GOT3 (cell line): ENCODE measurements at places on chromosomes 12 and 14.

GRCh38 chr14:96797582-96798349, 584 bp downstream of the VRK1 start:
- DNase-seq, result no peak

DNA sequence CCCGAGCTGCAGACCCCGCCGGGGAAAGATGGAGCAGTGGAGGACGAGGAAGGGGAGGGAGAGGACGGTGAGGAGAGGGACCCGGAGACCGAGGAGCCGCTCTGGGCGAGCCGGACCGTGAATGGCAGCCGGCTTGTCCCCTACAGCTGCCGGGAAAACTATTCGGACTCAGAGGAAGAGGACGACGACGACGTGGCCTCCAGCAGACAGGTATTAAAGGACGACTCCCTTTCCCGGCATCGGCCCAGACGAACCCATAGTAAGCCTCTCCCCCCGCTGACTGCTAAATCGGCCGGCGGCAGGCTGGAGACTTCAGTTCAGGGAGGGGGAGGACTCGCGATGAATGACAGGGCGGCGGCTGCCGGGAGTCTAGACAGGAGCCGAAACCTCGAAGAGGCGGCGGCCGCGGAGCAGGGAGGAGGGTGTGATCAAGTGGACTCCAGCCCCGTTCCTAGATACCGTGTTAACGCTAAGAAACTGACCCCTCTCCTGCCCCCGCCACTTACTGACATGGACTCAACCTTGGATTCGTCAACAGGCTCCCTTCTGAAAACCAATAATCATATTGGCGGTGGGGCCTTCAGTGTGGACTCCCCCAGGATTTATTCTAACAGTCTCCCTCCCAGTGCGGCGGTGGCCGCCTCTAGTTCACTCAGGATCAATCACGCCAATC, 962 bp downstream of the LEMD3 start:
- DNase-seq, result peak; percentile 99

DNA sequence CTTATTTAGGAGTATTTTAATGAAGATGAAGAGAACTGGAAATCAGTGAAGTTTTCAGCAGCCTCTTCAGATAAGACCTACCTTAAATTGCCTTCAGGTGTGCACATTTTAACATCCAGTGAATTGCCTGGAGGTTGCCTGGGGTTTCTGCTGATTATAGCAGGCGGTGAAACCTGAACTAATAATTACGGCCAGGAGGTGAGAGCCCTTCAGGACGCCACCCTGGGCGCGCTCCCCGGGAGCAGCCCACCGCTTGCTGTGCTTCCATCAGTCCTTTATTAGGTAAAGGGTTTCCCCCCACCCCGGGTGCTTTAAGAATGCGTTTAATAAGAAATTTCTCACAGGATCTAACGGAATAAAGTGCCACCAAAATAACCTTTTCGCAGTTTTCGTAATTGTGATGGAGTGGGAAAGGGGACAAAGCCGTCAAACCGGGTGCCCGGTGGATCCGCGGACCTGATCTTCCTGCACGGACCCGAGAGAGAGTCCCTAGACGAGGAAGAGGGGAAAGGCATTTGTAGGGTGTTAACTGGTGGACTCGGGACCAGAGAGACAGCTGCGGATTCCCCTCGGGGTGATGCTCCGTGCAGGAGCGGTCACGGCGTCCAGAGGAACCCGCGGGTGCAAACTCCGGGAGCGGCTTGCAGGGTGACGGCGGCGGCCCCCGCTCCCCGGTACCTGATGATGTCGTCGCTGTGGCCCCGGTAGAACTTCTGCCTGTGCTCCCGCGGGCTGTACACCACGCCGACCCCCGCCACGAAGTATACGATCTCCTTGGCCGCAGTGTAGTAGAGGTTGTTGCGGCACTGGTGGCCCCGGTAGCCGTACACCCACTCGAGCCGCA, 902 bp downstream of the EML5 start:
- DNase-seq, result no peak

GRCh38 chr12:121717041-121717699, 4.6 kb downstream of the TMEM120B start:
- no peak for DNase-seq

GRCh38 chr14:85057221-85057620, 472.7 kb upstream of the FLRT2 start:
- DNase-seq, result no peak

DNA sequence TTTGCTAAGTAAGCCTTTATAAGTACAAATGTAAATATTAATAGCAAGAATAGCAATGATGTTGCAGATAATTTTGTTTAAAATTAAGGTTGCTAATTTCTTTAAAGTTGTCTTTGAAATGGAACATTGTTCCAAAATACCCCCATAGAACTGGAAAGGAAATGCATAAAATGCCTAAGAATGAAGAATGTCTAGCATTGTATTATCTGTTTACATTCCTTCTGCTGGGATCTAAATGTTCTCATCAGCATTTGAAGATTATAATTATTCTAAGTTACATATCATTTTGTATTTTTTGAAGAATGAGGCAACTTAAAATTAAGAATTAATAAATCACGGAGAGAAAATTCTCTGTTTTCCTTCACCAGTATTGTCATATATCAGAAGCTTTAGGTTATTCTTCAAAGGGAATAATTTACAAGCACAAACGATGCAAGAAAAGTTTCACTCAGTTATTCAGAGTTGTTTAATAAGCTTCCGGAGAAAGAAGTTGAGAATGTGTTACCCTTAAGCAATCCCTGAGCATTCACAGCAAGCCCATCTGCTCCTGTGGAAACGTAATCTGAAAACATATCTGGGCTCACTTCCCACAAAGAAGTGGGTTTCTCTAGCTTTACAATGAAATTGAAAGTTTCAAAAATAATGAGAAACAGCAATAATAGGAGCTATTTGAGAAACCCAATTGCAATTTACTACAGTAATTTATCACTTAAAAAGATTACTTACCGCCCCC, 21.3 kb downstream of the SLC6A15 start:
- no peak for DNase-seq

DNA sequence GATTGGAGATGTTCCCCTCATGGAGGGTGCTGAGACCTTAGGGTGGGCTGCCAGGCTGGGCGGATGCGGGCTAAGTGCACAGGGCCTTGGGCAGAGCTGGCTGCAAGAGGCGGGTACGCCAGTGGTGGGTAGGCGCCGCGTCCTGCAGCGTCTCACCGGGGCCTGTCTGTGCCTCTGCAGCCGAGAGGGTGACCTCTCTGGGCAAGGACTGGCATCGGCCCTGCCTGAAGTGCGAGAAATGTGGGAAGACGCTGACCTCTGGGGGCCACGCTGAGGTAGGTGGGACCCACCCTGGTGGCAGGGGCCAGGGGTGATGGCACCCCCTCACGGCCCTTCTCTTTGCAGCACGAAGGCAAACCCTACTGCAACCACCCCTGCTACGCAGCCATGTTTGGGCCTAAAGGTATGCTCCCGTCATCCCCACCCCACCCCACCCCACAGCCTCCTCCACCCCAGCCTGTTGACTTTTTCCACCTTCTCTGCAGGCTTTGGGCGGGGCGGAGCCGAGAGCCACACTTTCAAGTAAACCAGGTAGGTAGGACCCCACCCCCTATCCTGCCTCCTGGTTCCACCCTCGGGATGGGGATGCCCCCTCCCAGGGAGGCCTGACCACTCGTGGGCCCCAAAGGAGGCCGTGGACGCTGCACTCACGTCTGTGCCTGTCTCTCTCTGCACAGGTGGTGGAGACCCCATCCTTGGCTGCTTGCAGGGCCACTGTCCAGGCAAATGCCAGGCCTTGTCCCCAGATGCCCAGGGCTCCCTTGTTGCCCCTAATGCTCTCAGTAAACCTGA, 1.5 kb downstream of the CRIP1 start:
- DNase-seq, result no peak

DNA sequence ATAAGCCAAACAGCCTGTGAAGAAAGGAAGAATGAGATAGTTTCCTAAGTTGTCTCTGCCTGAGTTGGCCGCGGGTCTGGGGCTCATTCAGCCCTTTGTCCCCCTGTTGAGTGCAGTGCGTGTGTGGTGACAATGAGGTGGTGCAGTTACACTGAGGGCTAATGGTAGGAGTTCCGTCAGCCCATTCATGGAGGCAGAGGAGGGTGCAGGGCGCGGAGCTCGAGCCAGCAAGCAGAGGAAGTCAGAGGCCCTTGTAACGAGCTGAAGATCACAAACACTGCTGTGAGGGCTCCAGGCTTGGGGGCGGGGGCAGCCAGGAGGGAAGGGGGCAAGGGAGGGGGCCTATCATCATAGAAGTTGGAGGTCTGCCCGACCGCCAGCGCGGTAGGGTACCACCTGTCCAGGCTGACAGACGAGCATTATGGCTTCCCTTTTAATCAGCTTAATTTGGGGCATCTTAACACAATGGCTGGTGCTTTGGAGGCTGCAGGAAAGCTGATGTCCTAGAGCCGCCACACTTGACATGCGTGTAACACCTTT, 20.5 kb downstream of the CCND2 start:
- no peak for DNase-seq

DNA sequence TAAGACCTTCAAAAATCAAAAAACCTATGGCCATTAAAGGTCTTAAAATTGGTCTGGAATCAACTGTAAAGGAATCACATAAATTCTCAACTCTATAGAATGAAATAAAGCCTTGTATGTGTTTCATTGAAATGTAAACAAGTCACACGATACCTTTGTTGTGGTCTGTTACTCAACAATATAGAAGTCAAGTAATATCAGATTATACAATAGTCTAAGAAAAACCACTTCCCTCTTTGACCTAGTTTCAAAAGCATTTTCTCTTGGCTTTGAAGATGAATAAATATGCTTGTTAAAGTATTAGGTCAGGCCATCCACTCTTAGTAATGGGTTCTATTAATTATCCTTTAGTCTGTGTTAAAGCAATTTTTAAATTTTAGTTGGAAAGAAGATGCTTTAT, 79.8 kb upstream of the DIO2 start:
- no peak for DNase-seq

DNA sequence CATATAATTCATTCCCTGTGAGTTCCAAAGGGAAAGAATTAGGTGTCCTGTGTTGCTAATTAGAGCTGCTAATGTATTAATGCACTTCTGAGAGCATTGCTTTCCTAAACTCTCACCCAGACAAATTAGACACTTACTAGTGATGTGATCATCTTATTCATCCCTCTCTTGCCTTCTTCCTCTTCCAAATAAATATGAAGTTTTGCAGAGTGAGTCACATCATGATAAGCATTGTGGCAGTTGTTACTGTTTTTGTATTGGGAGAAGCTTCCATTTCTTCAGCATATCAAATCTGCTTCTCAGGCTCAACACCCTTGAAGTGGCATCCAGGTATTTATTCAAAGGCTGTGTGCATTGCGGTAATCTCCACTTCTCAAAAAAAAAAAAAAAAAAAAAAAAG, 37.3 kb upstream of the E2F7 start:
- DNase-seq, result no peak

DNA sequence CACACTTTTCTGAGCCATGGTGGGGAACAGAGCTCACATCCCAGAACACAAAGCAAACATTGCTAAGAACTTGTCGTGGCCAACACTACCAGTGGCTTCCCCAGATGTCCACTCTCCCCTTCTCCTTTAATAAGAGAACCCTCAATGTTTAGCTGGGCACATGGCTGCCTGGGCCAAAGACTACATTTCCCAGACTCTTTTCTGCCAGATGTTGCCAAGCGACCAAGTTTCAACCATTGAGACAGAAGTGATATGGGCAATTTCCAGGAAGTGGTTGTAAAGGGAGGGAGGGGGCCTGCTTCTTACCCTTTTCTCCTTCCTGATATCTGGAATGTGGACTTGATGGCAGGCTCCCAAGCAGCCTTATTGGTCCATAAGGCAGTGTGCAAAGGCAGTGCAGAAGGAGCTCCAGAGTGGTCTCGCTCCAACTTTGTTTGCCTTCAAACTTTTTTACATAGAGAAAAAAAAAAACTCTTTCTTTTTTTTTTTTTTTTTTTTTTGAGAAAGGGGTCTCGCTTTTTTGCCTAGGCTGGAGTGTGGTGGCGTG, 24.9 kb upstream of the JDP2 start:
- DNase-seq, result no peak

- DNase-seq, result no peak
These were observed 158.3 kb downstream of the KIF26A start for GRCh38 chr14:104296388-104297312.

DNA sequence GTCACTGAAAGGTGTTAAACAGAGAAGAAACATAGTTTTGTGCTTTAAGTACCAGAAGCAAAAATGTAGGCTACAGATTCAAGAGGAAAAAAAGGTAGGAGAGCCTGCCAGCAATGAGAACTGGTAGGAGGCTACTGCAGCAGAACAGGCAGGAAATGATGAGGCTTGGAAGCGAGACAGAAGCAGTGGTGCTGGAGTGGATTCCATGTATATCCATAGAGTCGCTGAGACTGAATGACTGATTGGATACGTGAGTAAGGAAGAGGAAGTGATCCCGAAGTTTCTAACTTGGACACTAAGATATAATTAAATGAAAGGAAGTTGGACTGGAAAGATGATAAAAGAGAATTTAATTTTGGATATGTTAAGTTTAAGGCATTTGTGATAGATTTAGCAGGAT, 45.0 kb upstream of the CCDC91 start:
- no peak for DNase-seq

- DNase-seq, result no peak
These were observed 5.0 kb downstream of the CRIP2 start for GRCh38 chr14:105479431-105480158.

DNA sequence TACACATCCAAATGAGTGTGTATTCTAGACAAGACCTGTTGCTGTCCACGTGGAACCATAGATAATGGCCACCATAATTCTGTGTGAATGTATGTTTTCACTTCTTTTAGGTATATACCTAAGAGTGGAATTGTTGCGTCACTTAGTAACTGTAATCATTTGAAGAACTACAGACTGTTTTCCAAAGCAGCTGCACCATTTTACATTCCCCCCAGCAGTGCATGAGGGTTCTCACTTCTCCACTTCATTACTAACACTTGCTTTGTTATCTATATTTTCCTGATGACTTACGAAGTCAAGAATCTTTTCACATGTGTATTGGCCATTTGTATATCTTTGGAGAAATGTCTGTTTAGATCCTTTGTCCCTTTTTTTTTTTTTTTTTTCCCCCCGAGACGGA, 106.4 kb downstream of the SCFD1 start:
- no peak for DNase-seq

DNA sequence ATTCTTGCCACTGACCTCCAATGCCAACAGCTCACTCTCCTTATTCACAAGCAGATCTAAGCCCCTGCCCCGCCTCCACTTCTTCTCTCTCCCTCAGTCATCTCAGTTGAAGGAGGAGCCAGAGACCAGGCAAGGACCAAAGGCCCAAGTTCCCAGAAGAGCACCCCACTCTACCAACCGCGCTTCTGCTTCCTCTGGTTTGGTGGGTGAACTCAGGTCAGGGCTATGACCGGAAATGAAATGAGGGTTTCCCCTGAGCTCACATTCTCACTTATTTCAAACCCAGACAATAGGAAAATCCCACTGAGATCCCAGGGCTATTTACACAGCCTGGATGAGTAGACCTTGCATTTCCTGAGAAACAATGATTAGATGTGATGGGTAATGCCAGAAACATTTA, 9.9 kb downstream of the DPF3 start:
- no peak for DNase-seq

- DNase-seq, result no peak
These were observed 248.7 kb upstream of the EGLN3 start for GRCh38 chr14:34199585-34199984.

DNA sequence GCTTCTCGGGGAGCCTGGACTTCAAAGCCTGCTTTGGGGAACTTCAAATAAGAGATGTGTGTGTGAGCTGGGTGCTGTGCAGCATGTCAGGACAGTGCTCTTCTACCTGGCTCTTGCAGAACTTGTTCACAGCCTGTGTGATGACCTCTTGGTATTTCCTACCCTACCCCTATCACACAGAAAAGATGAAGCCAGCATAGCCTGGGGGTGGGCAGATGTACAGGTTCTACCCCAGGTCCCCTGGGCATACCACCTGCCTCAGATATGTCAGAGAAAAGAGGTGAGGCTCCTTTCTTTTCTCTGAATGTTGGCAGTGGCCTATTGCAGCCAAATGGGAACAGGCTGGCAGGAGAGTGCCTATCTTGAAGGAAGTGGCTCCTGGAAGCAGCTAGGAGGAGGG, 111.7 kb upstream of the ALG10B start:
- no peak for DNase-seq
